ENCODE measurements at places on chromosomes 4 and X. TPM values are rescaled to one million over a fixed set of nuclear protein-coding genes. Genes with fewer than 3 reads are reported as not detected.

- no peak for DNase-seq
Observed at GRCh38 chrX:39809331-39809730, 288.4 kb downstream of the BCOR start.

FAM236C gene
- total RNA-seq: not detected

GRCh38 chr4:74754218-74754617 lies 40.1 kb downstream of the BTC start:
- no peak for DNase-seq

- DNase-seq: no peak
Observed at GRCh38 chr4:94515365-94515764, 63.6 kb downstream of the PDLIM5 start.

TGIF2LX gene
- not detected for total RNA-seq

DNA sequence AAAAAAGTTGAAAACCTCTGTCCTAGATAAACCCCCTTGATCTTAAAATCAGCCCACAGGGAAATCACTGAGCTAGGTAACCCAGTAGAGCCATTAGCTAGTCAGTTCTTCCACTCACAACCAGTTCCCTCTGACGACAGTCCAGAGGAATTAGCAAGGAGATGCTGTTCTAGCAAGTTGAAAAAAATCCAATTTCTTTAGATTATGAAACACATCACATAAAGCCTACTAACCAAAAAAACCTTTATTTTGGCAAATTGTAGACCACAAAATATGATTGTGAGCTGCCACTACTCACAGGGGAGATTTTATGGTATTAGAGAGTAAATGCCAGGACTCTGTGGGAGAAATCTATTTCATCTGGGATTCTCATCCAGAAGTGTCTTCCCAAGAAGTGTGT lies 22.6 kb downstream of the ADAMTS3 start:
- no peak for DNase-seq

DNA sequence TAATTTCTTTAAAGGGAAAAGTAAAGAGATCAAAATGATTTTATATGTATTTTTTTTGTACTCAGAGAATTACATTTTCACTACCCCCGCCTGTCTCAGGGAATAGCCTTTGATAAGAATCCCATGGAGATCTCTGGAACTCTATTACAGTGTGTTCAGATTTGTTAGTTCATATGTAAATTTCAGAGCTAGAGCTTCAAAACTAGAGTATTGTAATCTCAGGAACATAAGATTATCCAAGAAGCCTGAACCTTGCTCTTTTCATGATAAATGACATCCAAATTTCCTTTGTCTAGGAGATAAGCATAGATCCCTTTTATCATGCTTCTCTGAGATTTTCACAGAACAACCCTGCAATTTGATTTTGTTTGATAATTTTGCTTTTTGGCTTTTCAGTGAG lies 82.9 kb downstream of the PDK3 start:
- no peak for DNase-seq

- no peak for DNase-seq
Observed at GRCh38 chr4:8844976-8845690, 26.5 kb downstream of the HMX1 start.

GRCh38 chr4:14943749-14944148 lies 58.5 kb upstream of the CPEB2 start:
- DNase-seq: no peak

USP27X gene
- 2.5 TPM for total RNA-seq

GRCh38 chr4:115834441-115834840 lies 721.0 kb upstream of the NDST4 start:
- no peak for DNase-seq

S100P gene
- total RNA-seq: 0.13 TPM

- DNase-seq: peak; percentile 26
Observed at GRCh38 chr4:26058537-26058936, 144.5 kb downstream of the SMIM20 start.

- DNase-seq: no peak
Observed at GRCh38 chrX:110006821-110007375, 4.0 kb downstream of the TMEM164 start.

DNA sequence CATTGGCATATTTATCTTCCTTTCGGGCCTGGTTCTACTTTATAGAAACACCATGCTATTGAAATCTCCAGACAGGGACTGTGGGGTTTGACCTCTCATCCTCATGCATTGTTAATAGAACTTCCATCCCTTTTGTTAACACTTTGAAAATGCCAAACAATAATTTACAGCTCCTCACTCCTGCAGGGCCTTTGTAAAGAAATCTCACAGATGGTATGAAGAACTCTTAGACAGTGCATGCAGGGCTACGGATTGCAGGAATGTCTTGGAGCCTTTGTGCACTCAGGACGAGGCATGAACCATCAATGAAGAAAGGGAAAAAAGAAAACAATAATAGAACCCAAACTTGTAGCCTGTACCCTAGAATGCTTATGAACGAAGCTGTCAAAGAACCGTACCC lies 92.8 kb upstream of the TMEM47 start:
- no peak for DNase-seq

ATP8A1 gene
- total RNA-seq: 0.03 TPM

GRPR gene
- 0.25 TPM for total RNA-seq

DNA sequence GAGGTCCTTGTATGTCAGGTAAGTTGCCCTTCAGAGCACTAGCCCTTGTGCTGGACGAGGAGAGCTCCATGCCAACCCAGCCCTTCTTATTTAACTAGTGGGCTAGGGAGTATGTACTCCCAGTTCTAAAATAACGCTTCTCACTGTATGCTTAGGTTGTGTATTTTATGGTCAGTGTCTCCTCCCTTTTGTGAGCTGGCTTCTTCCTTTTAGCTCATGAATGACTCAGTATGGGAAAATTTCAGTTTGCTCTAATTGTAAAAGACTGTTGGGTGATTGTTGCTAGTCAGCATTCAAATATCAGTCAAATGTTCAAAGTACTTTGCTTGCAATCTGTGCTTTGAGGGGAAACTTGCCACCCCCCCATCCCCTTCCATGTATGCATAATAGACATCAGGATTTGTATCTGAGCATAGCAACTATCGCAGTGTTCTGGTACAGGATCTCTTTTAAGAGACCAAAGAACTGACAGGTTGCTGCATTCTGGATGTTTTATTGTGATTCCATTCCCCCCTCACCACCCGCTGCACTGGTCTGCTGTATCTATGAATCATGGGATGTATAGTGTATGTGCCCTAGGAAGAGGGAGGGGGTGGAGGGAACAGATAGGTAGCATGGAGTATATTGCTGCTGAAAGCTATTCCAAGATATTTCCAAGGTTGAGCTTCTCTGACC lies 34.7 kb downstream of the DLG3 start:
- DNase-seq: no peak

- no peak for DNase-seq
Observed at GRCh38 chrX:63526863-63527262, 175.7 kb upstream of the SPIN4 start.

DNA sequence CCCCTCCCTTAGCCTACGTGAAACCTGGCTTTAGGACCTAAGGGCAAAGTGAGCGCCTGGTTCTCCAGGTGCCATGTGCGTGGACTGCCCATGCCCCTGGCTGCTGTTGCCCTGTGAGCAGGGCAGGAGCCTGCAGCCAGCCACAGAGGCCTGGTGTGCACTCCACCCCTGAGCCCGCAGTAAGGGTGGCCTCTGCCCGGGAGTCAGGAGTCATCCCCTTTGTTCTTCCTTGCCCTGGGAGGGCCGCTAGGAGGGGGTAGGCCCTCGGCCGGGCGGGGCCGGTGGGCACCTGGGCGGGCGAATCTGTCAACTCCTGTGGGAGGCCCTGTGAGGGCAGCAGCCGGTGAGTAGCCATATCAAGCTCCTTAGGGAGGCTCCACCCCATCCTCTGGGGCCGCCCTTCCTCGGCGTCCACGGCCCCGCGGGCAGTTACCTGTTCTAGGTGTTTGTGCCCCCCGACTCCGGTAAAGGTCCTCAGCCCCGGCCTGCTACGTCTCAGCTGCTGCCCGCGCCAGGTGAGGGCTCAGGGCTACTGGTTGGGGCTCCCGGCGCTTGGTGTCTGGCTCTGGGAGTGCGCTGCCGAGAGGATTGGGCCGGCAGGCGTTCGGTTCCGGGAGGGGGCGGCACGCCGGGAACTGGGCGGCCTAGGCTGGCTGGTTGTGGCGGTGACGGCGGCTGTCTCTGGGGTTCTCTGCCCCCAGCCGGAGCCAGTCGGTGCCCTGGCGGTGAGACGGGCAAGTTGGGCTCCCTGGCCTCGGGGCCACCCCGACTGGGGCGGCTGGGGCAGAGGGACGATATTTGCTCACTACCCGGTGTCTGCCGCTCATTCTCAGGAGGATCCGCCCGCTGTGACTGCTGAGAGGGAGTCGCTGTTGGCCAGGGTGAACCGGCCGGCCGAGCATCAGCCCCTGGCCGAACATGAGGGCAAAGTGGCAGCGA lies 1060.2 kb downstream of the TECRL start:
- DNase-seq: no peak

- DNase-seq: no peak
Observed at GRCh38 chr4:143377611-143378099, 41.0 kb downstream of the GAB1 start.

- no peak for DNase-seq
Observed at GRCh38 chr4:1056671-1057402, 45.4 kb downstream of the FGFRL1 start.

GRCh38 chrX:112651766-112652165 lies 28.0 kb downstream of the LHFPL1 start:
- no peak for DNase-seq

OTUD6A gene
- total RNA-seq: not detected

DNA sequence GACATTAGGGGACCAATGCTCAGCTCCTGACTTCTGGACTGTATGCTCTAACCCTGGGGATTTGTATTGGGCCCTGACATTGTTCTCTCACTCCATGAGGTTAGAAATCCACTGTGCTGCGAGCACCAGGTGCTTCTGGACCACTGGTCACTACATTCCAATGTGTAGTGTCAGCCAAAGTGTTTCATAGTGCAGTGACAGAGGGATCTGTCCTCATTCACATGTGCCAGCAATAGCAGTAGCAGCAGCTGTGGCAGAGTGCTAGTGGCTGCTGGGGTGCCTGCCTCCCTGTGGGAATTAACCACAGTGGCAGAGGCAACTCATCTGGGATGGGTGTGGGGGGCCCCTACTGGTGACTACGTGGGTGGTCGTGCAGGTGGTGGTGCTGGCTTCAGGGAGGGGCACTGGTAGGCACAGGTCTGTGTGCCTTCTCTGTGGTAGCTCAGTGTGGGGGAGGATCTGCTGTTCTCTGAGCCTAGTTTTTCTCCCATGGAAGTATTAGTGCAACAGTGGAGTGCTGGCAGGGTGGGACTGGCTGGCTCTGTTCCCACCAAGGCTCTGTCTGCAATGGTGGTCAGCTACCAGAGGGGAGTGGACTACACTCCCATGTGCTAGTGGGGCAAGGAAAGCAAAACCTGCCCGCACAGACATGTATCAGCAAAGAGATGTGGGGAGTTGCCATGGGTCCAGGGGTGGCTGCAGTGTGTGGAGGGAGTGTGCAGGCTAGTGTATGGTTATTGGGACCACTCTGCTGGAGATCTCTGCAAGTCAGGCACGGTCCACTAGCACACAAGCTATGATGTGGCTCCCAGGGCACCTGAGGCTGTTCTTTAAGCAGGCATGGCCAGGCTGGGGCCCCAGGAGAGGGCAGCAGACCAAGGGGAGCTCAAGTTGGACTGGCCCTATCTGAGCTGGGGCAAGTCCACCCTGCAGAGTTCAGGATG lies 78.5 kb downstream of the SCLT1 start:
- peak; percentile 41 for DNase-seq

RGN gene
- total RNA-seq: not detected

GRCh38 chrX:63511361-63511760 lies 160.2 kb upstream of the SPIN4 start:
- no peak for DNase-seq

DNA sequence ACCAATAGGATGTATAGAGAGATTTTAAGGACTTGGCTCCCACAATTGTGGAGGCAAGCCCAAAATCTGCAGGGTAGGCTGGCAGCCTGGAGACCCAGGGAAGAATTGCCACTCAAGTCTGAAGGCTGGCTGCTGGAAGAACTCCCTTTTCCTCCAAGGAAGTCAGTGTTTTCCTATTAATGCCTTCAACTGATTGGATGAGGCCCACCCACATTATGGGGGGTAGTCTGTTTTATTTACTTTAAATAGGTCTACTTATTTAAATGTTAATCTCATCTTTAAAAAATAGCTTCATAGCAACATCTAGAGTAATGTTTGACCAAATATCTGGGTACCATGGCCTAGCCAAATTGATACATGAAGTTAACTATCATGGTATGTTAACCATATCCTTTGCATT lies 18.7 kb downstream of the LSM6 start:
- no peak for DNase-seq

DNA sequence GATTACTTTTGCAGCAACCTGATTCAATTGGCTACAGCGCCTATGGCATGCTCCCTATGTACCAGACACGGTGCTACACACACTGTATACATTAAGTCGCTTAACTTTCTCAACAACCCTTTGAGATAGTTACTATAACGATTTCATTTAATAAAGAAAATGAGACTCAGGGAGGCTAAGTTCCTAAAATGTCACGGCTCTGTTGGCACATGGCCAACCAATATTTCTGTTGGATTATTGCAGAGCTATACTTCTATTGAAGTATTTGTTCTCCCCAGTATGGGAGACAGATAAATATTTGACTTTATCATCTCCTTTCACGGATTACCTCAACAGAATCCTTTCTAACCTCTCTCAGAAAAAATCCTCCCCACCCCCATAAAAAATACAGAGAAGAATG lies 25.3 kb downstream of the CLNK start:
- no peak for DNase-seq

DNA sequence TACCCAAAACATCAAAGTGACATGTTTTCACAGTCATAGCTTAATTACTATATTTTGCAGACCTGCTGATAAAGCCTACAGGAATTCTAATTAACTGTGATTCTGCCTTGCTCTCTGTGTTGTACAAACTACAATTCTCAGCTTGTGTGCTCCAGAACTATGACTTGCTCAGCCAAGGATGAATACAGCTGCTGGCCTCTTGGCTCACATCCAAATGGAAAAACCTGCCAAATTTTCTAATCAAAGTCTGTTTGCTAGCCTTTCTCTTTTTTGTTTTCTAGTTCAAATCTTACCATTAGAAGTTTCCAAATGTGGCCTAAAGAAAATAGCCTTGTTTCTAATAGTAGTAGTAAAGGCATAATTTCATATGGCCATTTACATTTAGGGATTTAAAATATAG lies 1176.8 kb downstream of the FAM133A start:
- DNase-seq: peak; percentile 1

ZNF518B gene
- 21.3 TPM for total RNA-seq

DNA sequence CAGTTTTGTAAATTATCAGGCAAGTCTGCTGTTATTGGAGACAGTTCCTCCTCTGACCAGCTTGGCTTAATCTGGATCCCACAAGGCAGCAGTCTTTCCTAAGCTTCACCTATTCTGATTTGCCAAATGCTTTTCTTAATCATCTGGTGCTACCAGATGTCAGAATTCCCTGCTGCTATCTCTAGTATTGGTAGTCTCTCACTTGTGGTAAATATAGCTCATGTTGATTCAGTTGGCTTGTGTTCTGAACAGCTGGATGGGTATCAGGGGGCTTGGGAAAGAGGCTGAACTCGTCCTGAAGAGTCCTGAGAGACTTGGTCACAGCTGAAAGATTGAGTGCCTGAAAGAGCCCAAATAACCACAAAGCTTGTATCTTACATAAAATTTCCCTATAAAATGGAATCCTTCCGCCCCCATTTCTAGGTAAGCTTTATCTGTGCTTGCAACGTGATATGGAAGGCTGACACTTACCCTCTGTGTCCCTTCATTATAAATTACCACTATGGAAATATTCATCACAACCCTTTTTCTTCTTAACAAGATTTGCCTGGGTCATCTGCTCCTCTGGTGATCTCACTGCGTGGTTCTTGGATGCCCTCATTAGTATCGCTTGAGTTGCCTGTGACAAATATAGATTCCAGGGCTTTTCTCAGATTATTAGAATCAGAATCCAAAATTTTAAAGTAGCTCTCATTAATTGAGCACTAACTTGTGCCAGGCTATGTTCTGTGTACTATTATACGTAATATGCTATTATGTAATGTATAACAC lies 104.1 kb upstream of the GPRIN3 start:
- DNase-seq: peak; percentile 79
